ENCODE measurements at places on chromosomes 5 and 9. TPM values are rescaled to one million over a fixed set of nuclear protein-coding genes. Genes with fewer than 3 reads are reported as not detected.

DNA sequence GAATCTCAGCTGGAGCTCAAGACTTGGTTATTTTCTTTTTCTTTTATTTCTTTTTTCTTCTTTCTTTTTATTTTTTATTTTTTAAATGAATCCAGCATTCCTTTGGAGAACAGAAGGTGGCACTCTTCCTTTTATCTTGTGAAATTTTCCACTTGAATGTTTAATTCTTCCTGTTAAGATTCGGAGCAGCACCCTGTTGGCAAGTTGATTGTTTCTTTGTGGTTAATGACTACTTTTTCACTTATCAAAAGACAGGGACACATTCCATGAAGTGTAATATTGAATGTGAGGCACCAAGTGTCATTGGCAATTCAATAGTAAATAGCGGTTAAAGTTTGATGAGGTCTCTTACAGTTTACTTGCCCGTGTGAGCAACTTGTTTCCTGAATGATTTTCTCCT is 240.5 kb upstream of the CHD1 start:
- DNase-seq = no peak

DNA sequence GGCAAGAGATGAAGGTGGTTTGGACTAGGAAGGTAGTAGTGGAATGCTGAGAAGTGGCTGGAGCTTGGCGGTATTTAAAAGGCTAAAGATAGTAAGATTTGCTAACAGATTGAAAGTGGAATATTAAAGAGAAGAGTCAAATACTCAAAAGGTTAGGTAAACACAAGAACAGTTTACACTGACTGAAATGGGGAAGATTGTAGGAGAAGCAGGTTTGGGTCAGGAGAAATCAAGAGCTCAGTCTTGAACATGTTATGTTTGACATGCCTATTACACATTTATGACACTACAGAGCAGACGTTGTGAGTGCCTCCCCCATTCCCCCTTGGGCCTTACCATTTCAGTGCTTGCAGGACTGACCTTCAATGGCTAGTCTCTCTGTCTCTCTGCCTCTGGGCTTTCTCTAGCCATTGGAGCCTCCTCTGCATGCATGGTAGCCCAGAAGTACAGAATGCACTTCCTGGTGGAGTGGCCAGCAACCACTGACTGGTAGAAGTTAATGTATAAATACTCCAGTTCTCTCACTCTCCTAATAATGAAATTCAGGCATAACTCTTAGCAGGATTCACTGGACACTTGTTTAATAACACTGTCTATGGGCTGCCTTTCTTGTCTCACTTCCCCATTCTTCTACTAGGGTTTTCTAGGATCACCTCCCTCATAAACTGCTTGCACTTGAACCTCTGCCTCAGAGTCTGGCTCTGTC is 56.8 kb downstream of the HMGCS1 start:
- no peak for DNase-seq

The CCDC180 gene
- 17.0 TPM for polyA plus RNA-seq

The NUTM2F gene
- polyA plus RNA-seq = not detected

GRCh38 chr9:69136779-69137178 is 37.3 kb upstream of the TJP2 start:
- DNase-seq = no peak

The RIMOC1 gene
- 30.2 TPM for polyA plus RNA-seq

DNA sequence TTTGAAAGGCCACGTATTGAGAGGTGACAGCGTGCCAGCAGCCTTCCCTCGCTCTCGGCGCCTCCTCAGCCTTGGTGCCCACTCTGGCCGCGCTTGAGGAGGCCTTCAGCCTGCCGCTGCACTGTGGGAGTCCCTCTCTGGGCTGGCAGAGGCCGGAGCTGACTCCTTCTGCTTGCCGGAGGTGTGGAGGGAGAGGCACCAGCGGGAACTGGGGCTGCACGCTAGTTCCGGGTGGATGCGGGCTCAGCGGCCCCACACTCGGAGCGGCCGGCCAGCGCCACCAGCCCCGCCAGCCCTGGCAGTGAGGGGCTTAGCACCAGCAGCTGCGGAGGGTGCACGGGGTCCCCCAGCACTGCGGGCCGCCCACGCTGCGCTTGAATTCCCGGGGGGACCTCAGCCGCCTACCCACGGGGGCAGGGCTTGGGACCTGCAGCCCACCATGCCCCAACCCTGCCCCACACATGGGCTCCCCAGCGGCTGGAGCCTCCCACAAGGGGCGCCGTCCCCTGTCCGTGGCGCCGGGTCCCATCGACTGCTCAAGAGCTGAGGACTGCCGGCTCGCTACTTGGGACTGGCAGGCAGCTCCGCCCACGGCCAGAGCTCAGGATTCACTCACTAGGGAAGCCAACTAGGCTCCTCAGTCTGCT is 4.4 kb upstream of the OTULINL start:
- no peak for DNase-seq

The BBLN gene
- polyA plus RNA-seq = 51.7 TPM

The TSSK1B gene
- polyA plus RNA-seq = not detected

The MEIKIN gene
- polyA plus RNA-seq = not detected

- peak; percentile 45 for DNase-seq
These were observed at the start of gene SVEP1 for GRCh38 chr9:110579034-110579861. TSS of gene SVEP1 (minus strand) at chr9:110579741. CDS start at chr9:110579543, 198 bp downstream.

The GPR150 gene
- not detected for polyA plus RNA-seq

The TTC23L gene
- 4.6 TPM for polyA plus RNA-seq

The PTGS1 gene
- 5.3 TPM for polyA plus RNA-seq

GRCh38 chr5:74064911-74065310 is 438.9 kb downstream of the ARHGEF28 start:
- DNase-seq = no peak

The CORO2A gene
- polyA plus RNA-seq = 2.6 TPM

DNA sequence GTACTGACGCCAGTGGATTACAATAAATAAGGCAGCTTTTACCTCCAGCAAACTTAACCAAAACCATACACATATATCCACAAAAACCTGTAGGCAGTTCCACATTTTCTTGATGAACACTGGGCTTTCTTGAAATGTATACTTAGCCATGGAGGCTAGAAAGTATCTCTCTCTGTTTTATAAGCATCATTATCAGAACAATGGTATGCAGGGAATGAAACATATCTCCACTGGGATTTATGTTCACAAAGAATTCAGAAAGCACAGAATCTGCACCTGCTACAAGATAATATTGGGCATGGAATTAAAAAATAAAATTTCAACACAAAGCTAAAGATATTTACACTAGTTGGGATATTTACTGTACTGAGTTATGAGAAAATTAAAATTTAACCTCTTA is 126.1 kb upstream of the RASA1 start:
- DNase-seq = no peak

Measured in renal pelvis (tissue), 12 donors.